ENCODE measurements at places on chromosomes 7 and 10.

- DNase-seq = no peak
These were observed 54.4 kb downstream of the ENTPD1 start for GRCh38 chr10:95810198-95810976.

DNA sequence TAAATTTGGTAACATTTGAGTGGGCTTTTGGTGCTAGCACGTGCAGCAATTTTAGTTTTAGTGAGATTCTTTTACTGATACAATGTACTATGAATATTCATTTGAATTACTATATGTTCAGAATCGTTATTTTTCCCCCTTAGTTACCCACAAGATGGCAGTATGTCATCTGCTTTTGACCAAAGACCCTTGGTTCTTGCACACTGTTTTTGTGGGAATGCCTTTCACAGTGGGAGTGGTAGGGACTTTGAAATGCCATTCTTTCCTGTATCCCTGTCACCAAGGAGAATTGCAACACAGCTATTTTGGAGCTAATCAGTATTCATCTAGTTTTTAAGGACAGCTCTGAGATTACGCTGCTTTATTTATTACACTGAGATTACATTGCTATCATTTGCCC lies 40.6 kb downstream of the SEC23IP start:
- DNase-seq = no peak

- DNase-seq = no peak
These were observed 67.6 kb downstream of the DNMBP start for GRCh38 chr10:99941942-99942820.

DNA sequence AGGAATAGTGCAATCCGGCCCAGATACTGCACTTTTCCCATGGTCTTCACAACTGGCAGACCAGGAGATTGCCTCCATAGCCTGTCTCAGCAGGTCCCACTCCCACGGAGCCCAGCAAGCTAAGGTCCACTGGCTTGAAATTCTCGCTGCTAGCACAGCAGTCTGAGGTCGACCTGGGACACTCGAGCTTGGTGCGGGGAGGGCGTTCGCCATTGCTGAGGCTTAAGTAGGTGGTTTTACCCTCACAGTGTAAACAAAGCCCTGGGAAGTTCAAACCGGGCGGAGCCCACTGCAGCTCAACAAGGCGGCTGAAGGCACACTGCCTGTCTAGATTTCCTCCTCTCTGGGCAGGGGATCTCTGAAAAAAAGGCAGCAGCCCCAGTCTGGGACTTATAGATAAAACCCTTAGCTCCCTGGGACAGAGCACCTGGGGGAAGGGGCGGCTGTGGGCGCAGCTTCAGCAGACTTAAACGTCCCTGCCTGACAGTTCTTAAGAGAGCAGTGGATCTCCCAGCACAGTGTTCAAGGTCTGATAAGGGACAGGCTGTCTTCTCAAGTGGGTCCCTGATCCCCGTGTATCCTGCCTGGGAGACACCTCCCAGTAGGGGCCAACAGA lies 293.5 kb upstream of the GALNT17 start:
- DNase-seq = no peak

DNA sequence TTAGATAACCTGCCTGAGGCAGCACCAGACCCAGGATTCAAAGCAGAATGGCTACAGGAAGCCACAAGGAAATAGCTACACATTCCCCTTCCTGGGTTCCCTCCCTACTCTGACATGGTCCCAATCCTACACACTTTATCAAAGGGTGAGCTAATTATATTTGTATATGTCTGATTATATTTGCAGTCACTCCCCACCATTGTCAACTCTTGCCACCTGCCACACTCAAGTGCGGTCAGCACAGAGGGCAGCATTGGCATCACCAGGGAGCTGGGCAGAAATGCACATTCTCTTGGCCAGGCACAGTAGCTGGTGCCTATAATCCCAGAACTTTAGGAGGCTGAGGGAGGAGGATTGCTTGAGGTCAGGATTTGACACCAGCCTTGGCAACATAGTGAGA lies 114.1 kb upstream of the PDLIM1 start:
- no peak for DNase-seq

DNA sequence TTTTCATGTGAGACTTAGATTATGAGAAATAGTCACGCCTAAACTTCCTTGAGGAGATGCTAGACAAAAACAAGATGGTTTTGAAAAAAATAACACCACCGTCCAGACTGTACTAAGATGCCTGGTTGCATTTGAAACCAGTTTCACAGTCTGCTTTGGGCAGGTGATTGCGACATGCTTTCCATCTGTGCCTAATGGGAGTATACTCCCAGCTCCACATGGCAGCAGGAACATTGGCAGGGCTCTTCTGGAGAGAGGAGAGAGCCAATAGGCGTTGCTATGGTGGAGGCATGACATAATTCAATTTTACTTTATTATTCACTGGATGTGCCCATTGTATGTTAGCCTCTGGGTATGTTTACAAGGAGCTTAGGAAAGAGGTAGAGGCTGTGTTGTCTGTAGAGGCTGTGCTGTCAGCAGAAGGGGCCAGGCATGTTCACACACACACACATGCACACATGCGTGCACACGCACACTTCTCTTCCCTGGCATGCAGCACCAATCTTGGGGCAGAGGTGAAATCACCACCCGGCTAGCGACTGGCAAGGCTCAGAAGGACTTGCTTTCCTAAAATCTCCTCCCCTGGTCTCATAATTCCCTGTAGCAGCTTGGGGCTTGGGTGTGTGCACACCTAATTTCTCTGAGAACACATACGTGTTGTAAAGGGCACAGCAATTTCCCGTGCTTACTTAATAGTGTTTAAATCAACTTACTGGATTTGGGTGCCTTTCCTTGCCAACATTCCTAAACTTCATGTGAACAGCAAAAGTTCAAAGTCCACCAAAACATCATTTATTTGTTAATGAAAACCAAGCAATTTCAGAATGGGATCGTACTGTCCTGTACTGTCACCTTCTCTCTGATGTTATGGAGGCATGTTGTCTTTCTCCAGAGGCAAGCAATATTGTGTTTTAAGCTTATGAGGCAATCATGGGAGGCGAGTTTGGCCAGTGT lies 162.1 kb downstream of the TCF7L2 start:
- DNase-seq = no peak

- no peak for DNase-seq
These were observed 26.1 kb downstream of the PLAC9 start for GRCh38 chr10:80158598-80159127.

DNA sequence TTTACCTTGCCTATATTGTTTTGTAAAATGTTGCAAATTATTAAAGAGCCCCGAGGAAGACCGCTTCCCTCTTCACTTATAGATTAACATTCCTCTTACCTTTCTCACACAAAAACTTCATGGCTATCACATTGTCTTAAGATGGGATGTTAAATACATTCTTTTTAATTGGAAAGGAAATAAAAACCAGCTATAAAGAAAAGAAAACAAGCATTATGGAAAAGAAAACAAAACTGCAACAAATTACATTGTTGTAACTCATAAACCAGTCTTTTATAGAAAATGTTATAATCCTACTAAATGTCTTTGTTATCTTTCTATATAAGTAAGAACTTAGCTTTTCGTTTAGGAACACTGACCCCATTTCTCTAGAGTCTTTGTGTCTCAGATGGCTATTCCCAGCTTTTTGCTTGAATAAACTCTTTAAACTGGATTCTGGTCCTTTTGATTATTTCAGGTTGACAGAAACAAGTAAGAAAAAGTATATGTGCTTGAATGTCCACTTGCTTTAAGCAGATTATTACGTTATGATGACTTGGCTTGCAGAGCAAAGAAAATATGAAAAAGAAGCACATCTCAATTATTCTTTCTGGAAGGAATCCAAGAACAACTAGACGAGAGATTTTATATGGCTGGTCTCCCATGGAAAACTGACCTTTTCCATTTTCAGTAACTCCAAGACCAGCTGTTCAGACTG lies 128.2 kb downstream of the AKR1D1 start:
- DNase-seq = no peak

GRCh38 chr7:38506756-38507155 lies 124.4 kb downstream of the AMPH start:
- no peak for DNase-seq

DNA sequence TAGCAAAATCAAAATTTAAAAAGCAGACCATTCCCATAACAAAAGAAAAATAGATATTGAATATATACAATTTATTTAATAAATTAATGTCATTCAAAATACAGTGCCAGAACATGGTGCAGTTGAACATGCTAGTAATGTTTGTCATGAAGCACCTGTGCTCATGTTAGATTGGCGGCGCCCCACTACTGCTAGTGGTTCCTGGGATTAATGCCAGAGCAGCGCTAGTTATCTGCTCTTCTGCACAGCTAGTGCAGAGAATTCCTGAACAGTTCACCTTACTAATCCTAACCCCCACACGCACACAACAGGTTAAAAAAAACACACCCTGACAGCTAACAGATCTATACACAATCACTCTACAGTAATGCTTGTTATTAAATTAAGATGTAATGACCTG lies 23.4 kb downstream of the KBTBD2 start:
- DNase-seq = no peak

DNA sequence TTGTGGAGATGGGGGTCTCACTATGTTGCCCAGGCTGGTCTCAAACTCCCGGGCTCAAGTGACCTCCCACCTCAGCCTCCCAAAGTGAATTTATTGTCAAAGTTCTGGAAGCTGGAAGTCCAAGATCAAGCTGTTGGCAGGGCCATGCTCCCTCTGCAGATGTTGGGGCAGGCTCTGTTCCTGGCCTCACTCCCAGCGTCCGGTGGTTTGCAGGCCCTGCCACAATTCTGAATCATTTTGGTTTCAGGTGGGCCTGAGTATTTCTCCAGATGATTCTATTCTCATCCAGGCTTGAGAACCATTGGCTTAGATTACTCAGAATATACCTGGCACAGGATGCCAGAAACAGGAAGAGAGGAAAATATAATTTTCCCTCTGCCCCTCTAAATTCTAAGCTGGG lies 737.4 kb downstream of the TNS3 start:
- DNase-seq = no peak

GRCh38 chr10:7400068-7400715 lies 10.6 kb downstream of the SFMBT2 start:
- DNase-seq = no peak

- no peak for DNase-seq
These were observed 1066.0 kb upstream of the CELF2 start for GRCh38 chr10:9951481-9952257.

- no peak for DNase-seq
These were observed 356.9 kb downstream of the ARL4A start for GRCh38 chr7:13044309-13044708.

- no peak for DNase-seq
These were observed 54.3 kb downstream of the CHN2 start for GRCh38 chr7:29248713-29249382.

- no peak for DNase-seq
These were observed 10.5 kb downstream of the DDC start for GRCh38 chr7:50554431-50555322.

DNA sequence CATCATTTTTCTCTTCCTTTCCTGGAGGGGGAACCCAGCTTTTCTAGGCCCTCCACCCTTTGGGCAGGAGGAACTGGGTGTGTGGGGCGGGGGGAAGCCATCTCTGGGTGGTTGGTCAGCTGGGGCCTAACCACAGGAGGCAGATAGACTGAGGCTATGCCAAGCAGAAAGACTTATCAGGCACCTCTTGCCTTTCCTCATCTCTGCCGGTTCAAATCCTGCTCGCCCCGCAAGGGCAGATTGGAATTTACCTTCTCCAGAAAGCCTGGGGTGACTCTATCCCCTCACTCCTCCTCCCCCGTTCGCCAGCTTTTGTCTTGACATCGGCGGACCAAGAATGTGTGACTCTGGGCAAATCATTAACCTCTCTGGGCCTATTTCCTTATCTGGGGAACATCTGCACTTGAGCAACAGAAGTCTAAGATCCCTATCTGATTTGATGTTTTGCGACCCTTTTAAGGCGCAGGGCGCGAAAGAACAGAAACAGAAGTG lies 584 bp upstream of the GARS1 start:
- DNase-seq = no peak

- no peak for DNase-seq
These were observed 2.0 kb upstream of the ITGB1 start for GRCh38 chr10:32960022-32960421.

Measured in activated CD8-positive, alpha-beta memory T cell treated with anti-CD3 and anti-CD28 coated beads for 4 hours (primary cell).